HS-27A (cell line): ENCODE measurements at places on chromosomes 7 and 10.

- DNase-seq: no peak
Measured at GRCh38 chr10:110192552-110192951, 14.9 kb upstream of the MXI1 start.

GRCh38 chr7:4682621-4683042 lies 537 bp downstream of the FOXK1 start:
- no peak for DNase-seq

- DNase-seq: no peak
Measured at GRCh38 chr7:17368856-17369524, 70.5 kb downstream of the AHR start.

DNA sequence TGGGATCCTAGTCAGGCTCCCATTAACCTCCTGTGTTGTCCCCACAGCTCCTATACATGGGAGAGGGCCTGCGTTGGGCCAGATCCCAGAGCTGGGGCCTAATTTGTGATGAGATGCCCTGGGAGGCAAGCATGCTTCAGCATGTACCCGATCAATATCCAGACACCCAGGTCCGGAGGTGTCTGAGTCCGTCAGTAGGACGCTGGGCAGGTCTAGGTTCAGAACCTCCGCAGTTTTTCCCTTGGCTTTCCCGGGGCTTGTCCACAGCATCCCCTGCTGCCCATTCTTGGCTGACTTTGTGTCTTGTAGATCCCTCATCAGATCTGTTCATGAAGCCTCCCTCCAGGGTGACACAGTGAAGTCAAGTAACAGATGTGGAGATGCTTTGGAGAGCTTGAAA lies 32.7 kb upstream of the RBAK start:
- no peak for DNase-seq

- DNase-seq: no peak
Measured at GRCh38 chr7:76430836-76431235, 6.1 kb downstream of the ZP3 start.

GRCh38 chr10:6535156-6535764 lies 44.8 kb downstream of the PRKCQ start:
- no peak for DNase-seq

GRCh38 chr7:50554431-50555322 lies 10.5 kb downstream of the DDC start:
- no peak for DNase-seq

DNA sequence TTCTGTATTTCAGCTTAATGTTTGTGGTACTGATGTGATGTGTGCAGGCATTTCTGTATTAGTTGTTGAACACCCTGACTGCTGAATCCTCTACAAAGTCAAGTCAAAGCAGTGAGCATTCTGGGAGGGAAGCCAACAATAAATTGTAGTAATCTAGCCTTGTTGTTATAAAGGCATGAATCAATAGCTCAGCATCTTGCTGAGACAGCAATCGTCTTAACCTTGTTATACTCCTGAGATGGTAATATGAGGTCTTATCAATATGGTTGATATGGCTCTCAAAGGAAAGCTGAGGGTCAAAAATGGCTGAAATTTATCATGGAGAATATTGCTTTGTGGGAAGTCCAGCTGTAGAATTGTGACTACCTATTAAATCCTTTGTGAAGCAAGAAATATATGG lies 299.4 kb downstream of the DNAJB9 start:
- no peak for DNase-seq

DNA sequence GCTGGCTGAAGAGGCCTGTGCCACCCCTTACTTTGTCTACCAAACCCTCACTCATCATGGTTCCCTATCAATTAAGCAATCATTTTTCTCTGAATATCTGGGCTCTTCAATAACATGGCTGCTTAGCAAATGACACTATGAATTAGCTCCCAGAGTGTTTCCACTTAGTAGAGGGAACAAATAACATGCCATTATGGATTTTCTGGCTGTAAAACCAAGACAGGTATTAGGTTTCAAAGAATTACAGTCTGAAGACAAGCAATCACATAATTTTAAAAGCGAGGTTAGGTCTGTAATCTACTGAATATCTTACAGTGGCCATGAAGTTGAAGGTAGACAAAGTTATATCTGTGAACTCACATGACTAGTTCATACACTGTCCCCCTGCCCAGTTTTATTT lies 220.8 kb upstream of the PHYHIPL start:
- DNase-seq: no peak

- no peak for DNase-seq
Measured at GRCh38 chr7:3682028-3682710, 381.1 kb downstream of the SDK1 start.

DNA sequence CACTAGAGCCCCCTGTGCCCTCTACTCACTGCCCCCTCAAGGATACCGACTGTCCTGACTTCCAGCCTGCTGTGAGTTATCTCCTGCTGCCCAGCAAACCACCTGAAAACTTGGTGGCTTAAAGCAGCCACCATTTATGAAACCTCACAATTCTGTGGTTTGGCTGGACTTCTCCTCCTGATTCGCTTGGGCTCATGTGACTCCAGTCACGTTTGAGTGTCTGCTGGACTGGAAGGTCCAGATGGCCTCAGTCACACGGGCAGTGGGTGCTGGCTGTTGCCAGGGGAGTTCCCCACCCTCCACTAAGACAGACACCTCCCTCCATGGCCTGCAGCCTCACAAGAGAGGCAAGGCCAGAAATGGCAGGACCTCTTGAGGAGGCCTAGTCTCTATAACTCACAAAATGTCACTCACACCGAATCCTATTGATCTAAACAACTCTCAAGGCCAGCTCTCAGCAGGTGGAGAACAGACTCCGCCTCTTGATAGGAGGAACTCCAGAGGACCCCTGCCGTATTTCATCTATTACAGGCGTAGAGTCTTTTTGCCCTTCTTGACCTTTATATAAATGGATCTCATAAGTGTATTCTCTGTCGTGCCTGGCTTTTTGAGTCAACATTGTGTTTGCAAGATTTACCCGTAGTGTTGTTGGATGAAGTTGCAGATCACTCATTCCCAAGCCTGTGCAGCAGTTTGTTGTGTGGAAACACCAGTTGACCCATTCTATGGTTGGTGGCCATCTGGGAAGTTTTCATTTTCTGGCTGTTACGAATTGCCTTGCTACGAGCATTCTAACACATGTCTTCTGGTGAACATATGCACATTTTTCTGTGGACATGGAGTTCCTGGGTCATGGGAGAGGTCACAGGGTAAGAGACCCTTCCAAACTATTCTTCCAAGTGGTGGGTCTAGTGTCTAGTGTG lies 48.3 kb downstream of the ZMIZ1 start:
- DNase-seq: no peak

DNA sequence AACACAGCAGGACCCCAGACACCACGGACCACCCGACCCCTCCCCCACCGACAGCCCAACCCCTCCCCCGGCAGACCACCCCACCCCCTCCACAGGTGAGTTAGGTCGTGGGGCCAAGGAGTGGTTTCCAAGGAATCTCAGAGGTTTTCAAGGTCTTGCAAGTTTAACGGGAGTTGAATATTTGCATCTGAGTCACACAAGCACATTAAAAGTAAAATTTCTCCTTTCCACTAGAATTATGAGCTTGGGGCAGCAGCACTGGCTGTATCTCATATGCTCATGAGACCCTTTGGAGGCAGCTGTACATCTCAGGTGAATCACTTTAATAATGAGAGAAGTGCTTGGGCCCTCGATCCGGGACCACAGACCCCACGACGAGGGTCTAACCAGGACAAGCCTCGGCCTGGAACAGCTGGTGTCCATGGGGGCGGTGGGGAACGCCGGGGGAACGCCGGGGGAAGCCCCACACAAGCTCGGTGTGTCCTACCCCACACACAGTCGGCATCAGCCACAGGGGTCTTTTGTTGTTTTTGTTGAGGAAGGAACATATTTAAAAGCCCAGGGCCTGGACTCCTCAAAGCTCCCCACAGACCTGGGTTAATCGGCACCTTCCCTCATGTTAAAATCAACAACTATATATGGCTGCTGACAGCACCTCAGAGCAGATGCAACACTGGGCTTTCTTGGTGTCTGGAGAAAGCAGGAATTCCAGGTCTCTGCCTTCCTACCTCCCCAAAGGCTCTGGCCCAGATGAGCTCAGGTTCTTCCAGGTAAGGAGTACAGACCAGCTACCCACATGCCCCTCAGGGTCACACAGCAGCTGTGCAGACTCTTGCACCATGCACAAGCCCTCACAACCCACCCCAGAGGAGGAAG lies 130.3 kb downstream of the DIP2C start:
- DNase-seq: no peak

GRCh38 chr7:48505051-48505450 lies 333.8 kb downstream of the ABCA13 start:
- DNase-seq: no peak

- no peak for DNase-seq
Measured at GRCh38 chr7:96685353-96685752, 24.3 kb downstream of the SEM1 start.

DNA sequence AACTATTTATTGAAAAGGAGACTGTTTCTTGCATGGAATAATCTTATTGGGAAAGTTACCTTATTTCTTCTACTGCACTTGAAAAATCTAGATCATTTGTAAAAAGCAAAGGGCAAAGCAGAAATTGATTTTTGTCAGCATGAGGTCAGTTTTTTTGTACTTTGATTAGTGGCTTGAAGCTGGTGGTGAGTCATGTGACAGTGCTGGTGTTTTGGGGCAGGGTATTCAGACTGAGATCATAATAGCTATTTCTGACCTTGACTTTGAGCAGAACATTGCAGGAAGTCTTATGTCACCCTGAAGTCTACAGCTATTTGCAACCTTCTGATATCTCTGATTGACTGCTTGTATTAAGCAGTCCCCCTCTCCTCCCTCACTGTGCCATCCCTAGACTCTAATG lies 66.3 kb upstream of the SORCS3 start:
- DNase-seq: no peak

GRCh38 chr10:96588616-96589419 lies 2.0 kb upstream of the TM9SF3 start:
- DNase-seq: no peak

DNA sequence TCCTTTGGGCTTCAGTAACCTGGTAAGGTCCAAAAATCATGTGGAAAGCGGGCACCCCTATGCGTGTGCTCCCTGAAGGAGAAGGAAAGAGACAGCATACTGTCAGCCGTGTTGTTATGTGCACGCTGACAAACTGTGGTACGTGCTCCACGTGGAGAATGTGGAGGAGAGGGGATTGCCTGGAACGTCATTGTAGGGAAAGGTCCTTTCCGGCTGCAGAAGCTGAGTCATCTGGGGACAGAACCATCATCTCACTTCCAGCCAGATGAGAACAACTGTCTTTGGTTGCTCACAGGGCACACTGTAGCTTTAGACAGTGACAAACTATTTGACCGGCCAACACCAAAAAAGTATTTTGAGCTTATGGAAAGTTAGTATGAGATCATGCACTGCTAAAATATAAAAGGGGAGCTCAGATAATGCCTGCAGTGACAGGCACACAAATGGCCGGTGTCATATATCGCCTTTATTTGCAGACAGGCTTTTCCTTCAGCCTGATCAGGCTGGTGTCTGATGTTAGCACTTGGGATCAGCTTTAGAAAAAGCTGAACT lies 38.8 kb upstream of the GRB10 start:
- no peak for DNase-seq

DNA sequence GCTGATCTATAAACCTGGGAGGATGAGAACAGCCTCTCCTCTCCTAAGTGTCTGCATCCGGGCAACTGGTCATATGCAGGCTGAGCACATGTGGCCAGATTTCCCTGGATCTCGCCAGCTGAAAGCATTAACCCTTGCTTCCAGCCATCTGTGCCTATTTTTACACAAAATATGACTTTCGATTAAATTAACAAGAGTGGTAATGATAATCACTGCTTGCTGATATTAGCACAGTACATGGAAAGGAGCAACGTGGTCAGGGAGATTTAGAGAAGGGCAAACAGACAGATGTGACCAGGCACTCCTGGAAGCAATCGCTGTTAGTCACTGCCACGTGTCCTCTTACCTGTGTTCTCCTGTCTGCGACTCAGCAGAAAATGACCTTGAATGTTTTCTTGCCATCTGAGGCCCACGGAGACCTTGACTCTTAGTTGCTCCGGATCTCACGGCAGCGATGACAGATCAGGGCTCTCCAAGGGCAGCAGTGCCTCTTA lies 59.5 kb upstream of the NPTX2 start:
- DNase-seq: no peak

GRCh38 chr7:18803923-18804322 lies 308.4 kb downstream of the HDAC9 start:
- DNase-seq: no peak

GRCh38 chr10:49327036-49327813 lies 28.3 kb downstream of the C10orf71 start:
- no peak for DNase-seq

DNA sequence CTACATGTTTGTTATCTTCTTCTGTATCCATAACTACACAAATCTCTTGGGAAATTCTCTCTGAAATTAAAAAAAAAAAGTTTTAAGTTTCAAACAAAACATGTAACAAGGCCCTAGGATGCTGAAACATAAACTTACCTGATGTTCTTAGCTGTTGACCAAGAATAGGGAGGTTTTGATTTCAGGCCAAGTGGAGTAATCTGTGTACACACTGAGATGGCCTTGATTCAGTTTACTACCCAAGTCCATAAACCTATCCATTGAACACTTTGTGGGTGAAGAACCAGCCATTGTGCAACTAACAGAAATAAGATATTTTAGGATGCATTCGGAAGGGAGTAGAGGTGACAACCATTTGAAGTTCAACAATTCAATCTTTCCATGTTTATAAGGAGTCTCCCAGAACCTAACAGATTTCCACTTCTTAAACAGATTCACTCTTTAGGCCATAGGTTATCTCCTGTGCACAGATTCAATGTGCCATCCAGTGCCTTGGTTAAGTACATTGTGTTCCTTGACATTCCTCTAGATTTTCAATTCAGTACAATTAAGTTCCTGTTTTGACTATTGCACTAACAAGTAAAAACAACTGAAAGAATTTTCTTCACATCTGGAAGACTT lies 143.1 kb downstream of the CRPPA start:
- no peak for DNase-seq

GRCh38 chr7:47517821-47518480 lies 64.0 kb downstream of the TNS3 start:
- no peak for DNase-seq

- DNase-seq: no peak
Measured at GRCh38 chr10:43360086-43360485, 11.3 kb upstream of the FXYD4 start.

DNA sequence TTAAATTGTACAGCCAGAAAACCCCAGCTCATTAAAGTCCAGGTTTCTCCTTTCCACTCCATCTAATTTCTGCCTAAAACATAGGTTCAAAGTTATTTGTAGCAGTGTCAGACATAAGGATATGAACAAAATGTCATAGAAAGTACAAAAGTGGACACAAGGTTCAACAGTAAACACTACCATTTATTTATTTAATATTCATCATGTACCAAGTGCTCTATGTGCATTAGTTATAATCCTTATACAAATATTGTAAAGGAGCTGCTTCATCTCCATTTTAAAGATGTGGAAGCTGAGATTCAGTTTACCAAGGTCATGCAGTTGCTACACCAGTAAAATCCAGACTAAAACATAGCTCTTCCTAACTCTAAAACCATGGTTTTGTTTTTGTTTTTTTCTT lies 52.0 kb upstream of the CDK1 start:
- no peak for DNase-seq

- DNase-seq: no peak
Measured at GRCh38 chr10:71671994-71672946, 47.3 kb downstream of the C10orf105 start.

- DNase-seq: no peak
Measured at GRCh38 chr7:22864855-22865601, 42.4 kb upstream of the TOMM7 start.
